ENCODE measurements at places on chromosomes 7 and 10.

GRCh38 chr7:113404245-113404644 is 285.9 kb upstream of the SMIM30 start:
- peak; percentile 13 for DNase-seq

- DNase-seq, result no peak
Observed at GRCh38 chr7:148163246-148163645, 427.3 kb upstream of the C7orf33 start.

GRCh38 chr10:25758041-25758457 is 176.0 kb upstream of the MYO3A start:
- DNase-seq, result peak; percentile 44

DNA sequence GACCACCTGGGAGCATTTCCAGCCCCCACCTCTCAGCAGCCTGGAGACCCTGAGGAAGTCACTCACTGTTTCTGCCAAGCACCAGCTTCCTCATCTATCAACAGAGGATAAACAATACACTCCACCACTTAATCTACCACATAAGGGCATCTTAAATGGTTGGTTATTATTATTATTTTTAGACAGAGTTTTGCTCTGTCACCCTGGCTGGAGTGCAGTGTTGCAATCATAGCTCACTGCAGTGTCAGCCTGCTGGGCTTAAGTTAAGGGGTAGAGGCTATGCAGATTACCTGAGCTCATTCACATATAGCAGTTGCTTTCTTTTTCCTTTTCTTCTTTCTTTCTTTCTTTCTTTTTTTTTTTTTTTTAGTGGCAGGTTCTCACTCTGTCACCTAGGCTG is 59.5 kb upstream of the ELN start:
- DNase-seq, result no peak

DNA sequence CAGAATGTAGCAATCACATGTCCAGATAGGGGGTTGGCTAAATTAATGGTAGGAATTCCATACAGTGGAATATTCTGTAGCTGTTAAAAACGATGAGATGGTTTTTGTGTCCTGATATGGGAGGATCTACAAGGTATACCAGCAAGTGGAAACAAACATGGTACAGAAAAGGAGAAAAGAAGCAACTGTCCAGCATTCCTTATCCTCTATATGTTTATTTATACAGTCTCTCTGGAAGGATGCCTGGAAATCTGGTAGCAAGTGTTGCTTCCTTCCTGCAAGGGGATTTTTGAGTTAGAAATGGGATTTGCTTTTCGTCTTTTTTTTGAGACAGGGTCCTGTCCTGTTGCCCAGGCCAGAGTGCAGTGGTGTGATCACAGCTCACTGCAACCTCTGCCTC is 19.3 kb downstream of the IL15RA start:
- DNase-seq, result no peak

- DNase-seq, result no peak
Observed at GRCh38 chr10:89537364-89537763, 2.0 kb upstream of the SLC16A12 start.

GRCh38 chr10:119518936-119519335 is 23.6 kb downstream of the RGS10 start:
- DNase-seq, result no peak

GRCh38 chr7:121160150-121161008 is 168.4 kb upstream of the WNT16 start:
- no peak for DNase-seq

GRCh38 chr10:5743736-5744135 is 59.1 kb downstream of the TASOR2 start:
- DNase-seq, result no peak

DNA sequence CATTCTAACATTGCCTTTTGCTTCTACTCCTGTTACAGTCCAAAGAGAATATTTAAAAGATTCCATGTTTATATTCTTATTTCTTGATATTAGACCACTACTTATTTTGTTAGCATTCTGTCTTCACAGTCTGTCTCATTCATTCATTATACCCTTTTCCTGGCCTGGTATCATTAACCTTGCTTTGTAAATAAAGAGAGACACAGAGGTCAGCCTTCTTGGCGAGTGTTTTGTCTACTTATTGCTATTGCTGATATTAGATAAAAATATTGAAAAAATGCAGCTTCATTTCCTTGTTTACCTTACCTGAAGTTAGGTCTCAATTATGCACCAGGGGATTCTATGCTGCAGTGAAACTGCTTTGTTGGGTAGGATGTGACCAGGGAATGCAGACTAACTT is 179.2 kb downstream of the NXPH1 start:
- DNase-seq, result no peak

GRCh38 chr10:98664329-98665042 is 217.8 kb upstream of the HPS1 start:
- DNase-seq, result peak; percentile 11

- peak; percentile 49 for DNase-seq
Observed at GRCh38 chr7:133853706-133854276, 273.3 kb upstream of the LRGUK start.

GRCh38 chr7:38558761-38559345 is 72.3 kb downstream of the AMPH start:
- DNase-seq, result no peak

DNA sequence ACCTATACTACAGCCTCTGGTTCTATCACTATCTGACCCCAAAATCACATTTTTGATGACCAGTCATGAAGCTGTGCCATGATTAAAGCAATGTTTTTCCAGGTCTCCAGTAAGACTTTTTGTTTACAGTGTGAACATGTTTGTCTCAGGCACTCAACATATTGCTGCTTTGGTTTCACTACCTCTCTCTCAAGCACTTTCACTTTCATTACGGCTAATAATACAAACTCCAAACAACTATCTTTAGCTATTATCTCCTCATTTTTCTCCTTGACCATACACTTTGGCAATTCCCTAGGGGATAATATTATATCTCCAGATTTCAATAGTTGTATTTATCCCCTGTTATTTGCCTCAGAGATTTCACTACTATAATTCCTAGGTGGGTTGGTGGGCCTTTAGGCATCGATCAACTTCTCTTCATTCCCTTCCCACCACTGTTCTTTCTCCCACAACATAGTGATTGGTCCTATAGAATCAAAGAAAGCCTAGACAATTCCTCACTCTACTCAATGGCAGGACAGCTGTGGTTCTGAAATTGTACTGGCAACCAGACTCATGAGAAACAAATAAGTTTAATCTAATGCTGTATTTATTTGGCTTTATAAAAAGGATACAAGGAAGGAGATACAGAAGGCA is 261.4 kb upstream of the ZWINT start:
- DNase-seq, result no peak

GRCh38 chr7:91358303-91358702 is 94.1 kb downstream of the FZD1 start:
- DNase-seq, result no peak

DNA sequence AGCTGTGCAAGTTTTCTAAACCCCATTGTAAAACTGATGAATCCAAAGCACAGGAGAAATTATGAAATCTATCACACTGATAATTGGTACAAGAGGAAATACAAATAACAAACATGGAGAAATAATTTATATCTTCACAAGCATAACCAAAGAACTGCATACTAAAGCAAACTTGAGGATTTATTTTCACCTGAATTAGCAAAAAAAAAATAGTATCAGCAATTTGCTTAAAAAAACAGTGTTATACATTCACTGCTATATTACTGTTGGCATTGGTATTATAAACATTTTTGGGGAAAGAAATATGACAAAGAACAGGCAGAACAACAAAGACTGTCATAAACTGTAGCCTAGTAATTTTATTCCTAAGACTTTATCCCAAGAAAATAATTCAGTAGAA is 230.8 kb upstream of the NRP1 start:
- DNase-seq, result no peak

- DNase-seq, result no peak
Observed at GRCh38 chr10:128422999-128423398, 296.8 kb upstream of the MKI67 start.

- no peak for DNase-seq
Observed at GRCh38 chr7:128827971-128828711, 2.1 kb upstream of the FLNC start.

- DNase-seq, result peak; percentile 41
Observed at GRCh38 chr10:86357041-86357440, 9.6 kb downstream of the GRID1 start.

DNA sequence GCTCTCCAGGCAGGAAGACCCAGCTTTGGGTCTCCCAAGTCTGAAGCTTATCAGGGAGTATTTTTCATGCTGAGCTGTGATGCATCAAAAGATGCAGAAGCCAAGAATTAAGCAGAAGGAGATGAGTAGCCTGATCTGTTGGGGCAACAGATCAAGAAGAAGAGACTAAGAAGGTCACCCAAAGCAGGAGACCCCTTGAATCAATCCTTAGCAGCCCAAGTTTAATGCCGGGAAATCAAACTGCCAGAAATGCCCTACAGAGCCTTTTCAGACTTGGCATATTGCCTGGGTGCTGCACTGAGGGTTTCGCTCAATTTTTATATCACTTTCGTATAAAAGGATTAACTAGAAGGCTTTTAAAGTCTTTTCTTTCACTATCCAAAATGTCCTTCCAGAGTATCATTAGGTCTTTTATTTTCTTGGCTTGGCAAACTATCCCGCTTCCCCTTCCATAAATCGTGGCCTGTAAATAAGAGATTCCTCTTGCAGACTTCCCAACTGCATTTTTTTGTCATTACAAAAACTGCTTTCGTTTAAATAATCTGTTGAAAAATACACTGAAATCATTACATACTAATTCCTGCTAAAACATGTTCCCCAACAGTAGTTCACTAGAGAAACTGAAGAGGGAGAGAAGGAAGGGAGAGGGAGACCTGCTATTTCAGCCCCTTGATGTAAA is 49.0 kb upstream of the STK17A start:
- no peak for DNase-seq

DNA sequence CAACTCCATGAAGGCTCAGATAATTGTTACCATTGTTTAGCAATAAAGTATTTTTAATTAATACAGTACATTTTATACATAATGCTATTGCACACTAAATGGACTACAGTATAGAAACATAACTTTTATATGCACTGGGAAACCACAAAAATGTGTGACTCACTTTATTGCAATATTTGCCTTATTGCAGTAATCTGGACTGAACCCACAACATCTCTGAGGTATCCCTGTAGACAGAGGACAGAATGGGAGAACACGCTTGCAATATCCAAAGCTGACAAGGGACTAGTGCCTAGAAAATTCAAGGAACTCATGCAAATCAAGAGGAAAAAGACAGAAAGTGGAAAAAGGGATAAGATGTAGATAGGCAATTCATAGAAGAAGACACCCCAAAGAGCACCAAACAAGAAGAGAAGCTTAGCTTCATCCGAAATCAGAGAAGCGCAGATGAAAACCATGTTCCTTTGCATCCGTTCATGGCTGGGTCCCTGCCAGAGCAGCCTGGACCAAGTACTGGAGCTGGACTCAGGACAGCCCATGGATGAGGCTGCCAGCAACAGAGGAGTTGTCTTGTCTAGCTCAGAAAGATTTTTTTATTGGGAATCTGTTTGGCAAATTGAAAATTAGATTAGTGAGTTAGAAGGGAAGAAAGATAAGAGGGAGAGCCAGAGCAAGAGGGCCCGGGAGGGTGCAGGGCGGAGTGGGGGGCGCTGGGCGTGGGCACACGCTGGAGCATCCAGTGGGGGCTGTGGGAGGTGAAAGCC is 16.0 kb upstream of the GALNTL5 start:
- peak; percentile 42 for DNase-seq

DNA sequence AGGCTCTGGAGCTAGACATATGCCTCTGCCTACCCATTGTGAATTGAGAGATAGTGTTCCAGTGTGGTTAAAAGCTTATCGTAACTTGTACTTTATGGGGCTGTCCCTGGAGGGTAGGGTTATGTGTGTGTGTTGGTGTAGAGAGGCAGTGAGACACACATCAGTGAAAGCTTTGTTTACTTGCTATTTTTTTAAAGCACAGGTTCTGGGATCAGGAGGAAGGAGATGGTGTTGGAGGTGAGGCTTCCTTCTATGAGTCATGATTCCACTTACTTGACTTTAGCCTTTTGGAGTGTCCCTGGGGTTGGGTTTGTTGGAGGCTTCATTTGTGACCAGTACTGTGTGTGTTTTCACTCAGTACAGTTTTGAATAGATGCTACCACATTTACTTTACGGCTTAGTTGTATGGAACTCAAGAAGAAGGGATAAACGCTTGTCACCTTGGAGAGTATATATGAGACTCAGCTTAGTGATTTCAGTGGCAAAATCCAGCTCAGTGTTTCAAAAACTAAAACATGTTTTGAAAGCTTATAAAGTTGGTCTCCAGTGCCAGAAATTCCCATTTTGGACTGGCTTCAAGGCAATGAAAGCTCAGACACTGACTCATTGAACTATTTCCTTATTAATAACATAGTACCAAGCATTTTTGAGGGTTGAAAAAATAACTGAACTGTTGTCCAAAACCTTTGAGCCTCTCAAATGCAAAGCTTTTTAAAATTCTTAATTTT is 106.2 kb downstream of the PLXDC2 start:
- DNase-seq, result no peak

GRCh38 chr7:52685333-52685732 is 350.1 kb upstream of the POM121L12 start:
- no peak for DNase-seq

- no peak for DNase-seq
Observed at GRCh38 chr7:90726623-90727022, 130.5 kb downstream of the CDK14 start.

DNA sequence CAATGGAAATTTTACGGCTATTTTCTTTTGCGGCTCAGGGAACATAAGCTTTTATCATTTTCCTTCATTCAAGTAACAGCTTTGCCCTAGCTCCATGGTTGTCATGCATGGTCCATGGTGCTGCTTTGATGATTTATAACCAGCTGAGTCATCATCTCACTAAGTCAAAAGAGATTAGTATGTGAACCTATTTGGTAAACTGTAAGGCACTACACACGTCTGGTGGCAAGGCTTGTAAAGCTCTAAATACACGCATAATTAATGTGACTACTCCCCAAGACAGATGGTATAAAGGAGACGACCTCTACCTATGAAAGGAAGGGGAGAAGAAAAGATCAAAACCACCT is 340.2 kb downstream of the KCNMA1 start:
- no peak for DNase-seq

- no peak for DNase-seq
Observed at GRCh38 chr7:27526611-27527347, 135.9 kb downstream of the HIBADH start.

- DNase-seq, result no peak
Observed at GRCh38 chr10:81303656-81304055, 571.3 kb upstream of the NRG3 start.

DNA sequence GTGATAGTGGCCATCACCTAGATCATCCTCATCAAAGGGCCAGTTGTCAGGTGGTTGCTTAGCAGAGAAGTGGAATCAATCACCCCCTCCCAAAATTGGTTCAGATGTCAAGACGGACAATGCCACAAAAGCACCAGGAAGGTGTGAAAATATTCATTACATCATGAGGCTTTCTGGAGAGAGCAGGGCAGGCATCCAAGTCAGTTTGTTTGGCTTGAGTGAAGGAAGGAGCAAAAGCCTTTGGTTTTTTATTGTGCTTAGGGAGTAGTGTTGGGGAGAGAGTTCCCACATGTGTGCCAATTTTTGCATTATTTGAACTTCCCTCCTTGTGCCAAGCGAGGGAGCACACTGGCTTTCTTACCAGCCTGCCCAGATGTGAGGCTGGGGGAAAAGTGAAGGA is 1082.9 kb downstream of the LRMDA start:
- DNase-seq, result no peak

DNA sequence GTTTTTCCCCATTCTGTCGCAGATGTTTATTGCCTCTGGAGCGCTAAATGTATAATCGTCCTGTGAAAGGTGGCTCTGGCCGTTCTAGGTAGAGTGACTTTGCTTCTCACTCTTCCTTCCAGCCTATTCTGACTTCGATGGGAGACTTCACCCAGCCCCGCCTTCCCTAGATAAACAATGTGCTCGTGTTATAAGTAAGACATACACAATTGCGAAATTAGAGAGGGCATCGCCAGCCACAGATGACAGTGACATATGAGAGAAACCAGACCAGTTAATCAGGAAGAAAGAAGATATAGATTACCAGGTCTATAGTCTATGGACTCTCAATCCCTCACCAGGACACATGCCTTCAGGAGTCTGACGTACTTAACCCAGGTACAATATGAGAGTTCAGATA is 1050.5 kb upstream of the AUTS2 start:
- no peak for DNase-seq
